Hair follicular keratinocyte (primary cell): ENCODE measurements at places on chromosomes 5 and 9. TPM values are rescaled to one million over a fixed set of nuclear protein-coding genes. Genes with fewer than 3 reads are reported as not detected.

Gene ANKRD20A1
- total RNA-seq, result not detected in 2 replicates

Gene PLAC8L1
- 0.23 TPM in 1 of 2 replicates, not detected in the other for total RNA-seq

Gene PCDHGC5
- total RNA-seq, result 1.2 and 5.0 TPM in 2 replicates

Gene SREK1IP1
- 6.8 and 10.1 TPM in 2 replicates for total RNA-seq

Gene C5orf52
- total RNA-seq, result not detected in 2 replicates

Gene PCDHB7
- not detected in 2 replicates for total RNA-seq

Gene TMEM252
- not detected in 2 replicates for total RNA-seq

Gene IL7R
- 4.1 and 5.5 TPM in 2 replicates for total RNA-seq

Gene EQTN
- total RNA-seq, result 0.23 TPM in 1 of 2 replicates, not detected in the other

Gene FBN2
- 29.7 and 51.2 TPM in 2 replicates for total RNA-seq
